Activated CD4-positive, alpha-beta T cell treated with anti-CD3 and anti-CD28 coated beads for 4 hours (primary cell): ENCODE measurements at places on chromosomes 13 and 19.

- DNase-seq, result no peak
Observed at GRCh38 chr19:7500811-7501450, 12.1 kb upstream of the PEX11G start.

GRCh38 chr19:38336638-38337359 lies 1.2 kb downstream of the CATSPERG start:
- peak; percentile 95 for DNase-seq

DNA sequence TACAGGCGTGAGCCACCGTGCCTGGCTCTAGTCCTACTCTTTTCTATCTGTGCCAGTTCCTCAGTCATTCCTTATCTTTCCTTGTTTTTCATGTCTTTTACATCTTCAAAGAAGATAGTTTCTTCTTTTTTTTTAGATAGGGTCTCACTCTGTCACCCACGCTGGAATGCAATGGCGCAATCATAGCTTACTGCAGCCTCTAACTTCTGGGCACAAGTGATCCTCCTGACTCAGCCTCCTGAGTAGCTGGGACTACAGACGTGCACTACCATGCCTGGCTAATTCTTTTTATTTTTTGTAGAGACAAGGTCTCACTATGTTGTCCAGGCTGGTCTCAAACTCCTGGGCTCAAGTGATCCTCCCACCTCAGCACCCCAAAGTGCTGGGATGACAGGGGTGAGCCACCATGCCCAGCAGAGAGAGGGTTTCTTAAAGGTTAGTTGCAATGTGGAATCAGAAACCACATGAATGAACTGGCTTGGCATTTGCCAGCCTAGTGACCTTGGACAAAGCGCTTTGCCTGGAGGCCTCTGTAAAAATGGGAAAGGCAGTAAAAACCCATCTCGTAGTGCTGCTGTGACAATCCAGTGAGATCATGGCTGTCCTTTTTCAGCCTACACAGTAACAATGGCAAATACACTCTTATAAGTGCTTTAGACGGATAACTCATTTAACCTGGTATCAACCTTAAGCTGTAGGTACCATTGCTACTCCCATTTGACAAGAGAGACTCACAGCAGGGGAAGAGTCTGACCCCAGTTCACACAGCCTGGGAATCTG lies 3.9 kb downstream of the ACP7 start:
- no peak for DNase-seq

DNA sequence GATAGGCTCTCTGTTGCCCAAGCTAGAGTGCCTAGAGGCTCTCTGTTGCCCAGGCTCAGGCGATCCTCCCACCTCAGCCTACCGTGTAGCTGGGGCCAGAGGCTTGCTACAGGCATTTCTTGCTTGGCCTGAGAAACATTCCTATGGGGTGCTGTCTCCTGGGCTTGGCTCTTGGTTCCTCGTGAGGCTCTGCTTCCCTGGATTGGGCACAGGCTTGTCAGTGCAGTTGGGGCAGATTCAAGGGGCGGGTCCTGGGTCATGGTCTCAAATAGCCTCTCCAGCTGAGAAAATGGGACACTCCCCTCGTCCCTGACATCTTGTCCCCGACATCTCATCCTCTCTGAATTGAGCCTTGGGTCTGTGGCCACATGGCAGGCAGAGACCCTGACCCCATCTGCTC lies 4.9 kb downstream of the TSSK6 start:
- DNase-seq, result no peak

DNA sequence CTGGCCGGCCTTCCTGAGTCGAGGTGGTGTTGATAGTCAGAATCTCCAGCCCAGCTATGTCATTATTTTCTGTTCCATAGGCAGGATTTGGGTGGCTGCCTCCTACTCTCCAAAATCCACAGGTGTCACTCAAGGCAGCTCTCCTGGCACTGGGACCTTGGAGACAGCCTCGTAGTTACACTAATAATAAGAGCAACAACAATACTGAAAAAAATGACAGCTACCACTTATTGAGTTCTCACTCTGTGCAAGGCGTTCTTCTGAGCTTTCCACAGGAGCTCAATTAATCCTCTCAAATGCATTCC lies 12.2 kb upstream of the KLK12 start:
- no peak for DNase-seq

- peak; percentile 92 for DNase-seq
Observed at GRCh38 chr19:6674868-6675305, 4.9 kb upstream of the TNFSF14 start.

DNA sequence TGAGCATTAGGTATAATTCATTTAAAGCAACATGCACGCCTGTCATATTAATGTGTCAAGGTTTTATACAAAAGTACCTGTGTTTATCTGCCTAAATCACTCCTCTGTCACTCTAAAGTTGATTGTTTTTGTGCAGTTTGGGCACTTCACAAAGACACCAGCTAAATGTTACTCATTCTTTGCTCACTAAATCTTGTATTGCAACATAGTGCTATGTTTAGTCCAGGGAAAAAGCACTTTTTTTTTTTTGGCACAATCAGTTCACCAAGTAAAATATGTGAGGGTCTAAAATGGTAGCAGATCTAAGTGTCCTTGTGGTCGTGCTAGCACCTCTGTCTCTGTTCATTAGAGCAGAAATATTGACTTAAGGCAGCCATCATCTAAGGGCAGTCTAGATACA lies 2526.7 kb upstream of the PCDH20 start:
- no peak for DNase-seq

DNA sequence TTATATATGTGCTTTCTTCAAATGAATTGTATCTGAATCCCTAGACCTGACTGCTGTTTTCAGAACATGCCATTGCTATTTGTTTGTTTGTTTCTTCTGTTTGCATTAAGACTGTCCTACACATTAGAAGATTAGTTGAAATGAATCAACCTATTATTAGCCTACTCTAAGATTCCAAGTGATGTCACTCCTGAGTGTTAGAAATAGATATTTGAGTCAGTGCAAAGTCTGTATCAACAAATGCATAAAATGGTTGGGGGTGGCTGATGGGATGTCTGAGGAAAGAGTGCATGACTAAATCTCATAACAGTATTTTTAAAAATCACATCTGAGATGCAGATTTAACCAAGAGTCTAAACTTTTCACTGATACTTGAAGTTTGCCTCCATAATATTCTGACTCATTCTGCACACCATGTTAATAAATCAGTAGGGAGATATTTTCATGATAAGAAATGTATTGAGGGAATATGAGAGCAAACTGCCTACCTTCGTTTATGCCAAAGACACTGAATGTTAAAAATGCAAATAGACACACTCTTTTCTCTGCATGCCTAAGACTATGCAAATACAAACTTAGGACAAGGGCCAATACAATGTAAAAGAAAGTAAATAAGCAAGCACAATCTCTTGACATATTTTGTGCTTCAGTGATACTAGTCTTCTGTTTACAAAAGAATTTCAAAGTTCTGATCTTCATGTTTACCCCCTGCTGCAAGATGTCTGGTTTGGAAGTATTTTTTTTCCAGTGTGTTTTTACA lies 253.3 kb downstream of the LIG4 start:
- DNase-seq, result no peak

DNA sequence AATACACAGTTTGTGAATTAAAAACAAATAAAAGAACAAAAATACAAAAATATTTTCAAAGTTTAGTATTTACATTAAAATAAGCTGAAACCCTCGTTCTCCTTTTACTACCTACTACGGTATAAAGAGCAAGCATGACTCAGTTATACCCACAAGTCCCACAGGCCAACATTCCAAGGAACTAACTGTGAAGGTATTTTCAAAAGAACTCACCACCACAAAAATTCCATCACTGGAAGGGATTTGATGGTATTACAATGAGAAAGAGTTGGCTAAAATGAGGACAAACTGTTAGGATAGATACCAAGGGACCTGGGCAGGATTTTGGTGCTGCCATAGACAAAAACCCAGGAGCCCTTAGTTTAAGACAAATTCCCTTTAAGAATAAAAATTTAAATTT lies 122.7 kb downstream of the TBC1D4 start:
- DNase-seq, result no peak

GRCh38 chr13:44459674-44460073 lies 86.0 kb downstream of the SERP2 start:
- no peak for DNase-seq

DNA sequence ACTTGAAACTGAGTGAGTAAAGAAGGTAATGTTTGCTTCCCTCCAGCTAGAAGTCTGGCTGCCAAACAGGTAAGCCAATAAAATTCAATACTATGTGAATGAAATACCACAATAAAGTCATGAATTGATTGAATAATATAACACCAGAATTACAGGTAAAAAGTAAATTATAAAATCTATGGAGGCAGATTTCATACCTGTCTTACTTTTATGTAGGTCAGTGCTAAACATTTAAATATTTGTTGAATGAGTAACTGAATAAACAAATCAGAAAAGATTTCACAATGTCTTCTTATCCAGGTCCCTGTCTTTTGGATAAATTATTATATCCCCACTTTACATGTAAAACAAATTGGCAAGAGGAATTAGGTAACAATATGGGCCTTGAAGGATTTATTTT lies 62.7 kb downstream of the MICU2 start:
- no peak for DNase-seq

DNA sequence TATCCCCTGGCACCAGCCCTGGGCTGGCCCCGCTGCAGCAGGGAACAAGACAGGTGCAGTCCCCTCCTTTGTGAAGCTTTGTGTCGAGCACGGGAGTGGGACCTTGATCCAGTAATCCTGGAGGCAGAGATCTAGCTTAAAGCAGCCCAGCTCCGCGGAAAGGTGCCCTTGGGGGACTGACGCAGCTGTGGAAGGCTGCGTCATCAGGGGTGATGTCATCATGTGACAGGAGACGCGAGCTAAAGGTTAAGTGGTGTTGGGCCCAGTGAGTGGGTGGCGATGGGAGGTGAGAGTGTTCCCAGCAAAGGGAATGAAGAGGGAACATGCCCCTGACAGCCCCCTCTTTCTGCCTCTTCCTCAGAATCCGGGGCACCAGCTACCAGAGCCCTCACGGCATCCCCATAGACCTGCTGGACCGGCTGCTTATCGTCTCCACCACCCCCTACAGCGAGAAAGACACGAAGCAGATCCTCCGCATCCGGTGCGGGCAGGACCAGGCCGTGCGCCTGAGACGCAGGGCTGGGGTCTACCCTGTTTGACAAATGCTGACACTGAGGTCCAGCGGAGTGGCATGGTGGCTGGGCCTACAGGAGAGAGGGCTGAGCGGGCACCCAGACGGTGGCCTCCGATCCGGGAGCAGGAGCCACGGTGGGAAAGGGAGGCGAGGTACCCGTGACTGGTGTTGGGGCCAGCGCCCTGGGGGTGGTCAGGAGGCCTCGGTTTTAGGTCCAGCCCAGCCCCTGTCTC lies 2.6 kb downstream of the LHB start:
- no peak for DNase-seq

- DNase-seq, result no peak
Observed at GRCh38 chr13:111508164-111508870, 187.9 kb downstream of the TEX29 start.

- DNase-seq, result peak; percentile 11
Observed at GRCh38 chr19:24033963-24034342, 53.0 kb upstream of the ZNF254 start.

GRCh38 chr19:33438987-33439781 lies 65.7 kb downstream of the CEBPG start:
- DNase-seq, result no peak

GRCh38 chr13:42354241-42355091 lies 82.5 kb downstream of the AKAP11 start:
- DNase-seq, result peak; percentile 34

- no peak for DNase-seq
Observed at GRCh38 chr13:68851026-68851425, 1256.6 kb upstream of the ATXN8OS start.

DNA sequence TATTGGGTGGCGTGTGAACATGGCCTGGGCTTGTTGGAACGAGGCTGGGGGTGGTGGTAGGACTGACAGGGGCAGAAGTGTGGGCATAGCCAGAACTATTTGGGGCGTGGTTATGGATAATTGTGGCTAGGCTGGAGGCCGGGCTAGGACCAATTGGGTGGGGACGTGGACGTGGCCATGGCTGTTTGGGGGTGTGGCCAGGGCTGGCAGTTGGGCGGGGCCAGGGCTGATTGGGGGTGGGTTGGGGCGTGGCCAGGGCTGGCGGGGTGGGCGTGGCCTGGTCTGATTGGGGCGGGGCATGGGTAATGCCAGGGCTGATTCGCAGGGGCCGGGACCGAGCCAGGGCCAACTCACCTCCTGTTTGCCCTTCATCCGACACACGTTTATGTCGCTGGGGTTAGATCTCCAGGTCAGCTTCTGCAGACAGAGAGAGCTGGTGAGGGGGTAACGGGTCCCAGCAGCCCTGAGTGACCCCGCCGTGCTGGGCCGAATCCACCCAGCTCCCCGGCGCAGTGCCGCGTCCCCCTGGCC lies 2.8 kb downstream of the SEMA6B start:
- DNase-seq, result no peak

DNA sequence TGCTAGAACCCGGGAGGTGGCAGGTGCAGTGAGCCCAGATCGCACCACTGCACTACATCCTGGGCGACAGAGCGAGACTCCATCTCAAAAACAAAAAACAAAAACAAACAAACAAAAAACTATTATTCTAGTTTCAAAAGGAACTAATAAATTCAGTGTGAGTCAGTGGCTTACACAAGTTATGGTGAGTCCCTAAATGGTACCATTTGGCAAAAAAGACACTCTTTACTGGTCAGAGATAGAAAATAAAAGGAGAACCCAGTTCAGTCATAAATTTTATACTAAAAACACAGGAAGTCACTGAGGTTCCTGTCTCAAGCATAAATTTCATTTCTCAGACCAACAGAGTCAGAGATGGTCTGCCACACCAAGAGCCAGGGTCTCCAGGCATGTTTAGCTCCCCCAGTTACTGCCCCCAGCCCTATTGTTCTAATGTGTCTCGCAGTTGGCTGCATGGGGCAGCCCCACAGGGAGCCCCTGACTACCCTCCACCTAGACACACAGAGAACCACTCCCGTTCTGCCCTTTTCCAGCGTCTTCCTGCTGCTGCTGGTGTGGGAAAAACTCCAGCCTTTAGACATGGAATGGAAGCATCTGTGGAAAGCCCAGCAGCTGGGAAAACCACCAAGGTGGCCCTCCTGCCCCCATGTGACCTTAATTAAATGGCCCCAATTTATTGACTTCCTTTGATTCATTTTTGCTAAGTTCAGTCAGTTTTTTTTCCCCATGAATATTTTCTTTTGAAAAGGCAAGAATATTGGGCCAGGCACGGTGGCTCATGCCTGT lies 12.2 kb downstream of the THSD1 start:
- DNase-seq, result no peak

GRCh38 chr13:94717916-94718315 lies 5.6 kb upstream of the SOX21 start:
- DNase-seq, result no peak
